ENCODE measurements at places on chromosomes 13 and 19.

- DNase-seq, result no peak
These were observed 10.0 kb downstream of the MTIF3 start for GRCh38 chr13:27440408-27440807.

GRCh38 chr13:51729866-51730553, 74.0 kb downstream of the DHRS12 start:
- no peak for DNase-seq

GRCh38 chr19:31204115-31204514, 145.1 kb downstream of the TSHZ3 start:
- no peak for DNase-seq

DNA sequence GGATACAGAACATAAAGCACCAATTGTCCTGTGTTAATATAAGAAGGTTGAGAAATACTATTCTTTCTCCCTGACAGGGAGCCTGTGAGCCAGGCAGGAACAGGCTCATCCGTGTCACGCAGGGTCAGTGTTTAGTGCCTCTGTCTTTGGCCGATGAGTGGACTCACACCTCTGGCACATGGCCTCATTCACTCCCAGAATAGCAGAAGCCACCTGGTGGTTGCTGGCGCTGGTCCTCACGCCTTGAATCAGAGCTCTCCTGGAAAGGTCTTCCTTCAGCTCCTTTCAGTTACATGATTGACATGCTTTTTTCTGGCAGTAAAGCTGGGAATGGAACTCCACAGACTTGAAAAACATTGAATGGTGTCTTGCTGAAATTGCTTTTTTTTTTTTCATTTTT, 28.1 kb upstream of the SIAH3 start:
- DNase-seq, result peak; percentile 55

DNA sequence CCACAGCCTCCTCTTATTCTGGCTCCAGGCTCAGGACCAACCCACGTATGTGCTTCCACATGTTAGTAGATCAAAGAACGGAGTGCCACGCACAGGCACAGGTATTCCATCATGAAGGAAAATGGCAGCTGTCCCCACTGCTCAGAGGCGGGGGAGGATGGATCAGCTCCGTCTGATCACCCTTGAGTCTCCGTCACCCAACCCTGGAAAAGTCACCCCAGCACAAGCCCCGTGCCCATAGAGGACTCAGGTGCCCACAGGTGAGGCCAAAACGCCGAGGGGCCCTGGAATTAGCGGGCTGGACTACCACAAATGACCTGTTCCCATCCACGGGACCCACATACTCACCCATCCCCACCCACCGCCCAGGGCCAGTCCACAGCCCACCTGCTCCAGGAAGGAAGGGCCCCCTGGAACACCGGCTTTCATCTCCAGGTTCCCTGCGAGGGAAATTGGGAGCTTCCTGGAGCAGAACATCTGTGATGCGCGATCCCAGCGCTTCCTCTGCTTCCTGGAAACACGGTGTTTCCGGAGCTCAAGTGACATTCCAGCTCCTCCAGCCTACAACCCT, 120.5 kb upstream of the SPACA7 start:
- DNase-seq, result no peak

DNA sequence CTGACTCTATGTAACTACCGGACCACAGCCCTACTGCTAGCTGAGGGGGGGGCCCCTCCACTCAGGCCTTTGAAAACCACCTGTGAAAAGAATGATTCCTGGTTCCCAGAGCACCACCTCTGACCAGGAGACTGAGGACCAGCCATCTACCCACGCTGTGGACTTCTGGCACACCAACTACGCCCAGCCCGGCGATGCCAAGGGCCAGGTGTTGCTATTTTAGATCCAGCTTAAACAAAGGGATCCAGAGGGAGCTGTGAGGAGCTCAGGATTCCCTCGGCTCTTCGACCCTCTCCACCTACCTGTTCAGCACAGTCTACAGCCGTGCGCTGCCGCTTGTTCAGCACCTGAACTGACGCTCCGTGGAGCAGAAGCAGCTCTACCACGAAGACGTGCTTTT, 23.0 kb downstream of the PDCD5 start:
- no peak for DNase-seq

- no peak for DNase-seq
These were observed 43.3 kb downstream of the DLEU7 start for GRCh38 chr13:50800091-50800739.

DNA sequence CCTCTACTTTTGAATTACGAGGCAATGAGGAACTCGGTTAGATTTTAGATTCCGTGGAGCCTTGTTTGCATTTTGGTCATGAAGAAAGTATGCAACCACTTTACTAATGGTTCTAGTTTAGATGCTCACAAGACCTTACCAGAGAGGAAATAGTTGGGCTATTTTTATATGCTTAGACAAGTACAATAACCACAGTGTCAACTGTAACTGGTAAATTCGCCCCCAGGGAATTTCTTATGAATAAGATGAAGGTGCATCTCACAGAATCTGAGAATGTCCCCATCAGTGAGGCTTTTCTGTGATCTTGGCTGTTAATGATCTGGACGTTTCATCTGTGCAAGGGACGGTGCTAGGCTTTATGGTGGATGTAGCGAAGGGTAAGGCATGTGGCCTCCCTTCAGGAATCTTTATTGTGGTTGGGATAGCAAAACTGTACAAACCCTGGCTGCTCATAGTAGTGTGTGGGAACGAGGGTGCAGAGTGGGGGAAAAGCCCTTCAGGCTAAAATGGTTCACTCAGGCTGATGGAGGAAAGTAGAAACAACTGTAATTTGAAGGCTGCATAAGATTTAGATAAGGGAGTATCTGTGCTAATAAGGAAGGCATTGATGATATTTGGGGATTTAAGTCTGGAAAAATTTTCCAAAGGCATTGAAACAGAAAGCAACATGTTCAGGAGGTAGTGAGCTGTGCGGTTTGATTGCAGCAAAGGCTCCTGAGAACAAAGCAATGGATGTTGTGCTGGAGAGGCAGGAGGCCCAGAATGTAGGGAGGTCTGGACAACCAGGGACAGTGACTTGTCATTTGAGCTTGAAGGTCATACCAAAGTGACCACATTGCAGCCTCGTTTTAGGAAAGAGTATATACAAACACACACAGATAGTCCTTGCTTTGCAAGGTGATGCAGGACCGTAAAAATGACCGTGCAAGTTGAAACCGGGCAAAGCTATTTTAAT, 28.4 kb downstream of the UBAC2 start:
- no peak for DNase-seq

GRCh38 chr19:35629332-35629633, 447 bp downstream of the RBM42 start:
- no peak for DNase-seq

DNA sequence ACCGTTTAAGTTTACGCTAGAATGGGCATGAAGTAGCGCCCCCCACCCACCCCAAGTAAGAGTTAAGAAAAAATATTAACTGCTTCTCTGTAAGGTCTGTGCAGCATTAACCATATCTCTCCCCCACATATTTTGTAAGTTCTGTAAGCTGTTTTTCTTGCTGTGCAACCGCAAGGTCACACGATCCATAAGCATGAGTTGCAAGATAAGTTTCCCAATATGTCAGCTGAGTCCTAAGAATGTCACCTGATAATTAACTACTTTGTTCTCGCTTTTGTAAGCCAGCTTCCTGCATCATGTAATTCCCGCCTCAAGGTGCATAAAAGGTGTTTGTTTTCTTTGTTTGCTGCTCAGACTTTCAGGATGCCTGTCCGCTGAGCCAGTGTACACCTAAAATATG, 187.0 kb downstream of the MYO16 start:
- no peak for DNase-seq

DNA sequence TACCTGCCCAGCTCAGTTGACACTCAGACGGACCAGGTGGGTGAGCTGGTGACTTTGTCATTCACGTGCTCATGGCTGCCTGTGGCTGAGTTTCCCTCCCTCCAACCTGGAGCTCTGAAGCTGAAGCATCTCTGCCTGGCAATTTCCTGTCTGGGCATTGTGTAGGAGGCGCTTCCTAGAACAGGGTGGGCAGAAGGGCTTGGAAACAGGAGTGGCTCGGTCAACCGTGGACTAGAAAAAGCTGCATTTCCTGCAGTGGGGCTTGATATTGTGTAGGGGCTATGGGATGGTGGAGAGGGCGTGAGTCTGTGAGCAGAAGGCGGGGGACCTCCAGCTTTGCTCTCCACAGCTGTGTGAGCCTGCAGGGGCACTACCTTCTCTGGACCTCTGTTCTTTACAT, 278.3 kb downstream of the TEX29 start:
- no peak for DNase-seq

GRCh38 chr19:7851623-7852500, 21.8 kb downstream of the EVI5L start:
- no peak for DNase-seq

DNA sequence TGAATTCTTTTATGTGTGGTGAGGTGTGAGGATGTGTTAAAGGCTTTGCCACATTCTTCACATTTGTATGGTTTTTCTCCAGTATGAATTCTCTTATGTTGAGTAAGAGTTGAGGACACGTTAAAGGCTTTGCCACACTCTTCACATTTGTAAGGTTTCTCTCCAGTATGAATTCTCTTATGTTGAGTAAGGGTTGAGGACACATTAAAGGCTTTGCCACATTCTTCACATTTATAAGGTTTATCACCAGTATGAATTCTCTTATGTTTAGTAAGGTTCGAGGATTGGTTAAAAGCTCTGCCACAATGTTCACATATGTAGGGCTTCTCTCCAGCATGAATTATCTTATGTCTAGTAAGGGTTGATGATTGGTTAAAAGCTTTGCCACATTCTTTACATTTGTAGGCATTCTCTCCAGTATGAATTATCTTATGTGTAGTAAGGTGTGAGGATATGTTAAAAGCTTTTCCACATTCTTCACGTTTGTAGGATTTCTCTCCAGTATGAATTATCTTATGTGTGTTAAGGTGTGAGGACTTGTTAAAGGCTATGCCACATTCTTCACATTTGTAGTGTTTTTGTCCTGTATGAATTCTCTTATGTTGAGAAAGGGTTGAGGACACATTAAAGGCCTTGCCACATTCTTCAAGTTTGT, 27.1 kb downstream of the ZNF724 start:
- no peak for DNase-seq

GRCh38 chr19:38004521-38005223, 97.7 kb downstream of the SIPA1L3 start:
- peak; percentile 92 for DNase-seq

GRCh38 chr13:35219021-35219420, 257.5 kb downstream of the MAB21L1 start:
- no peak for DNase-seq

GRCh38 chr19:46670813-46671212, 9.8 kb upstream of the DACT3 start:
- DNase-seq, result no peak

DNA sequence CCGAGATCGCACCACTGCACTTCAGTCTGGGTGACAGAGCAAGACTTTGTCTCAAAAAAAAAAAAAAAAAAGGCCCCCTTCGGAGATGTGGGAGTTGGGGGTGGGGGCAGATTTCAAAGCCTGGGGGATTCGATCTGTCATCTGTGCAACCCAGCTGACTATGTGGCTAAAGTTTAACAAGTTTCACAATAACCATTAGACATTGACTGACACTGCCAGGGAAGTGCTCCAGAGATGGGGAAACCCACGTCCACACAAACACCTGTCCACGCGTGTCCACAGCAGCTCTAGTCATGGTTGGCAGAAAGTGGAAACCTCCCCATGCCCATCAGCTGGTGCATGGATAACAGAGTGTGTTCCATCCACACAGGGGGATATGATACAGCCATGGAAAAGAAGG, 37.6 kb upstream of the HOMER3 start:
- no peak for DNase-seq

DNA sequence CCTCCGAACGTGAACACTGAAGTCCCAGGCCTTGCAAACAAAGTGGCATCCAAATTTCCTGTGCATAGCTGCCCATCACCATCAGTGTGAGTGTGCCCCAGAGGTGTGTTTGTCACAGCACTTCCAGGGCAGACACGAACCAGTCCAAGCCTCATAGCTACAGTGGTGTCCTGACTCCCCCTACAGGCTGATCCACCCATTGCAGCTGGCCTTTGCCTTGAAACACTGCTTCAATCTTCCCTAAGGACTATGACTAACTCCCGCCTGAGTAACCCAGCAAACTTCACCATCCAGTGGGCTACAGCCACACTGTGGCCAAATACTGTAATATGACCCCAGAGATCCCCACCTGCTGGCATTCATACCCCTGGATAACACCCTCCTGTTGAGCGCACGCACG, 3.9 kb downstream of the ZNF266 start:
- DNase-seq, result peak; percentile 58

GRCh38 chr19:35262101-35262761, 6.5 kb upstream of the USF2 start:
- DNase-seq, result no peak

DNA sequence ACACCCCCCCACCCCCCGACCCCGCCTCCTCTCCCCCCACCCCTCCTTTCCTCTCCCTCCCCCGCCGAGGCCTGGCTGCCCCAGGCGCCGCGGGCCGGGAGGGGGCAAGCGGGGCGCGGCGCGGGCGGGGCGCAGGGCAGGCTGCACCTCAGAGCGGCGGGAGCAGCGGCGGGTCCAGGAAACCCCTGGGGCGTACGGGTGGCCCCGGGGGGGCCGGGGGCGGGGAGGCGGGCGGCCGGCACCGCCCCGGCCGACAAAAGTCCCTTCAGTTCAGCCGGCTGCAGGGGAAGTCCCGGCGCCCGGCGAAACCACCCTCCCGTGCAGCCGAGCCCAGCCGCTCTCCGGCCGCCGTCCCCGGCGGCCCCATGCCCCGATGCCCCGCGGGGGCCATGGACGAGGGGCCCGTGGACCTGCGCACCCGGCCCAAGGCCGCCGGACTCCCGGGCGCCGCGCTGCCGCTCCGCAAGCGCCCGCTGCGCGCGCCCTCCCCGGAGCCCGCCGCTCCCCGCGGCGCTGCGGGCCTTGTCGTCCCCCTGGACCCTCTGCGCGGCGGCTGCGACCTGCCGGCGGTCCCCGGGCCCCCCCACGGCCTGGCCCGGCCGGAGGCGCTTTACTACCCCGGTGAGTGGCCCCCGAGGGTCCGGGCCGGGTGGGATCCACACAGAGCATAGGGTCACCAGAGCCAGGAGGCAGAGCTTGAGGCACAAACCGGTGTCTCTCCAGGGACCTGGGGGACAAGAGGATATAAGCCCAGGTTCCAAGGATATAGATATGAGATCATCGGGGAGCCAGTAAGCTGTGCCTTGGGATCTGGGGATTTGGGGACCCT, at the start of gene BCL3:
Gene BCL3 (plus strand): TSS at position 283 of the 829 bp plus-strand sequence. CDS start 83 bp downstream, at position 366.
- DNase-seq, result peak; percentile 53

- DNase-seq, result peak; percentile 69
These were observed 7.5 kb downstream of the PLA2G4C start for GRCh38 chr19:48102870-48103751.

DNA sequence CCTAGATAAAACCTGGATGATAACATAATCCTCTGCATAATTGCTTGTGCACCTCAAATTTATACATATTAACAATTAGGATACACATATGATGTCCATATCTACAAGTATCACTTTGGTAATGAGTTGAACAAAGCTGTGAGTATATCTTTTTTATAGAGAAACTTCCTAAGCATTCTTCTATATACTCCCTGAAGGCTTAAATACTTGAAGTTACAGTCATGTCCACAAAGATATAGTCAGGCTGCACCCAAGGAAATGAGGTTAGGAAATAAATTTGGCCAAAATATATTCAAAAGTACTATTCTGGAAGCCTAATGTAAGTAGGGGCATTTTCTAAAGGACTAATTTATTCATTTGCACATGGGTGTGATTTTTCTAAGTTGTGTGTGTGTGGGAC, 761.5 kb downstream of the PCDH9 start:
- no peak for DNase-seq

GRCh38 chr13:33185853-33186252, 99.7 kb downstream of the STARD13 start:
- no peak for DNase-seq
